ENCODE measurements at places on chromosomes 6 and 20. TPM values are rescaled to one million over a fixed set of nuclear protein-coding genes. Genes with fewer than 3 reads are reported as not detected.

GRCh38 chr20:51712501-51713212, 55.5 kb downstream of the ATP9A start:
- H3K27me3 ChIP-seq: peaks cover 3% of the 10 kb centered on the region
- H3K4me1 ChIP-seq: peaks cover 15% of the 10 kb centered on the region
- peak; percentile 16 for DNase-seq
- H3K27ac ChIP-seq: no peak overlapping the region
- no peaks in the 10 kb centered on the region for H3K36me3 ChIP-seq

Gene RPS6KA2
- 14.9 TPM for total RNA-seq

Gene RFX6
- total RNA-seq: not detected

DNA sequence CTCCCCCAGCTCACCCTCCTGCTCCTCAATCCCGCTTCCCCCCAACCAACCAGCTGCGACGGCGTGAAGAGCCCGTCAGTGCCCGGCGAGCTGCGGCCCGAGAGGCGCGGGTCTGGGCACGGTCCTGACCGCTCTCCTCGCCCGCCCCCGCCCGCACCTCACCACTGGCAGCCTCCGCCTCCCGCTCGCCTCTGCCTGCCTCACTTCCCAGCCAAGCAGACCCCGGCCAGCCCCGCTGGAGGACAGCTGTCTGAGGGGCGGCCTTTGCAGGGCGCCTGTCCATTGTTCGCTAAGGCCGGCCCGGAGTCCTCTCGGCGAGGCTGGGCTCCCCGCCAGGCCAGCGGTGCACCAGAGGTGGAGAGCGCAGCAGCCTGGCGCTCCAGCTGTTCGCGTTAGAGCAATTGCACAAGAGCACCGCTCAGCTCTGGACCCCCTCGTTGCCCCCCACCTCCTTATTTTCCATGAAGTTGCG, 1.3 kb downstream of the SOBP start:
- peaks cover 36% of the 10 kb centered on the region for H3K27me3 ChIP-seq
- no peak overlapping the region for H3K27ac ChIP-seq
- H3K4me3 ChIP-seq: peak overlapping the region; percentile 86
- H3K36me3 ChIP-seq: no peaks in the 10 kb centered on the region

DNA sequence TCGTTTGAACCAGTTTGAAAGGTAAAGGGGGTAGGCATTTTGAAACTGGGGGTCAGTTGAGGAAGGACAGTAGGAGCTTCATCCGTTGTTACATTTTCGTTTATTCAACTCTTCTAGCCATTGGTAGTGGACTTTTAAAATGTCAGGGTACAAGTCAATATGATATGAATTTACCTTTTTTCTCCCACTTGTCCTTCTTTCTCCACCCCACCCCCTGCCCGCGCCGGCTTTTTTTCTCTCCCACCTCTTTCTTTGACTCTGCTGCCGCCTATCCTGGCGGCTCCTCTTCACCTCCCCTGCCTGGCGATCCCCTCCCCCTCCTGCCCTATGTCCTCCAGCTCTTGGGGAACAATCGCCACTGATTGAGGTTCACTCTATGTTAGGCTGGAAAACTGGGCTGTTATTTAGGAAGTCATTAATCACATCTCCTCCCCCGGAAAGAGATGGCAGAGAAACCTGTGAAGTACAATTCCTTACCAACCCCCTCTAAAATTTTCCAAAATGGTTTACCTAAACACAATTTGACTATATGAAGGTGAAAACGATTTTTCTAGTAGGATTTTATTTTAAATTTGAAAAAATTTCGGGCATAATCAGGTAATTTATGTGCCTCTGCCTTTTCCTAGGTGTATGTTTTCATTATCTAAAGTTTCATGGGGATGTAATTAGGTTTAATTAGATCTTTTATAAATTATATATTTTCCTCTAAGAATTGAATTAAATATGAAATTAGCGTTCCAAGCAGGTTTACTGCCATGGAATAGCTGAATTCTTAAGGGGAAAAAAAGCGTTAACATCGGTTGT, 778 bp upstream of the LIN28B start:
- H3K4me3 ChIP-seq: no peak overlapping the region
- no peak for DNase-seq
- no peak overlapping the region for H3K27ac ChIP-seq
- H3K4me1 ChIP-seq: peaks cover 16% of the 10 kb centered on the region

GRCh38 chr20:45325371-45325770, 17.3 kb upstream of the MATN4 start:
- no peak overlapping the region for H3K4me3 ChIP-seq
- no peaks in the 10 kb centered on the region for H3K4me1 ChIP-seq
- peaks cover 4% of the 10 kb centered on the region for H3K27me3 ChIP-seq
- DNase-seq: no peak

Gene FGD2
- total RNA-seq: not detected

- peaks cover 18% of the 10 kb centered on the region for H3K27me3 ChIP-seq
- H3K36me3 ChIP-seq: no peaks in the 10 kb centered on the region
- no peaks in the 10 kb centered on the region for H3K4me1 ChIP-seq
- H3K4me3 ChIP-seq: no peak overlapping the region
Measured at GRCh38 chr20:56855708-56856107, 226.6 kb downstream of the TFAP2C start.

DNA sequence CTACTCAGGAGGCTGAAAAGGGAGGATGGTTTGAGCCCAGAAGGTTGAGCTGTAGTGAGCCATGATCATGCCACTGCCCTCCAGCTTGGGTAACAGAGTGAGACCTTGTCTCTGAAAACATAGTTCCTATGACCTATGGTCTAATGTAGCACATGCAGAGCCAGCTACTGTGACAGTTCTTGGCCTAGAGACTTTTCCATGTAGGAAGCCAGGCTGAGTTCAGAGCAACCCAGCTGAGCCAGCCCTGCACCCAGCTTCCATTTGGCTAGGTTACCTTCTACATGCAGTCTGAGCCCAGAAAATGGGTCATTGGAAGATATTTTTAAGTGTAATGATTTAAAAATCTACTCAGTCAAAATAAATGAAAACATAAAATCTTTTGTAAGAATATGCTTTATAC, 92.8 kb downstream of the FNDC1 start:
- no peaks in the 10 kb centered on the region for H3K36me3 ChIP-seq
- H3K27ac ChIP-seq: no peak overlapping the region
- H3K4me3 ChIP-seq: no peak overlapping the region
- DNase-seq: no peak
- no peaks in the 10 kb centered on the region for H3K4me1 ChIP-seq

DNA sequence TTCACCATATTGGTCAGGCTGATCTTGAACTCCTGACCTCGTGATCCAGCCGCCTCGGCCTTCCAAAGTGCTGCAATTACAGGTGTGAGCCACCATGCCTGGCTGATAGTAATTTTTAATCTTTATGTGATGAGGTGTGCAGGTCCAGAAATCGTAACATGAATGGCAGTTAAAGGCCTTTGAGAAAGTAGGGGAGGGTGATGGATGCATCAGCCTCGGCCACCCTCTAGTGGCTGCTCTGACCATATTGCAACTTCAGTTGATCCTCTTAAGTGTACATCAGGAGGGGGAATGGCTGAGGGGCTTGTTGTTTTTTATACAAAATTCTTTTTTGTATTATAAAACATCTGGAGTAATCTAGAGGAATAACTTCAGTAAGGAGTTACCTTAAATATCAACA, 193.0 kb downstream of the ZFAND3 start:
- DNase-seq: no peak
- no peaks in the 10 kb centered on the region for H3K27me3 ChIP-seq
- no peak overlapping the region for H3K4me3 ChIP-seq

Gene FAM162B
- total RNA-seq: 9.5 TPM

DNA sequence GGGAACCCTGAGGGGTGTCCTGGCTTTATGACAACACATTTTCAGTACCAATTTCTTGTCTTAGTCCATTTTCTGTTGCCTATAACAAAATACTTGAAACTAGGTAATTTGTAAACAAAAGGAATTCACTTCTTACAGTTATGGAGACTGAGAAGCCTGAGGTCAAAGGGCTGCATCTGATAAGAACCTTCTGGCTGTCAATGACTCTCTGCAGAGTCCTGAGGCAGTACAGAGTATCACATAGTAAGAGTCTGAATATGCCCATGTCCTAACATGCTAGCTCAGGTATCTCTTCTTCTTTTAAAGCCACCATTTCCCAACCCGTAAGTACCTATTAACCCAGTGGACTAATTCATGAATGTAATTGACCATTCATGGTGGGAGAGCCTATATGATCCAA, 1458.6 kb upstream of the EYS start:
- H3K4me3 ChIP-seq: no peak overlapping the region
- no peaks in the 10 kb centered on the region for H3K27me3 ChIP-seq
- H3K27ac ChIP-seq: no peak overlapping the region
- H3K4me1 ChIP-seq: no peaks in the 10 kb centered on the region
- no peak for DNase-seq
- no peaks in the 10 kb centered on the region for H3K36me3 ChIP-seq

DNA sequence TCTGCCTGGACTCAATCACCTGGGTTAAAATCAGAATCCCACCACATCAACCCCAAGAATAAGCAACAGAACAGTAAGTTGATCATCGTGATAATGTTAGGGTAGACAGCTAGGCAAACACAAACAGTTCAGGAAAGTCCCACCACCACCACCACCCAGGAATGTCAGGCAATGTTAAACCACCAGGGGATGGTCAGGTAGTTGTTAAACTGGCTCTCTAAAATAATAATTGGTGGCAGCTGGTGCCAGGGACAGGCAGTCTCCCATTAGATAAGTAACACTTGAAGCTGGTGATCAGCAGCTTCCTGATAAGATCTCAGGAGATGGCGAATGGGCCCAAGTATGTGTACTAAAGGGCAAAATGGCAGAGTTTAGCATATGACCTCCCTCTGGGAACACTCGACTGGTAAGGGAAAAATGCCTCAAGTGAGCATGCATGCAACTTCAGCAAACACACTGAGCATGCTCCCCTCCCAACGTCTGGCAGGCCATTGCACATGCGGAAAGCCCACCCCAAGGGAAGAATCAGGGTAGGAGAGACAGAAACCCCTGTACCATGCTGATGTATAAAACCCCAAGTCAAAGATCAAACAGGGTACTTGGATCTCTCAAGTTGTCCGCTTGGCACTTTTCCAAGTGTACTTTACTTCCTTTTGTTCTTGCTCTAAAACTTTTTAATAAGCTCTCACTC, 66.6 kb downstream of the IPCEF1 start:
- H3K27ac ChIP-seq: no peak overlapping the region
- DNase-seq: no peak
- no peaks in the 10 kb centered on the region for H3K27me3 ChIP-seq
- H3K4me3 ChIP-seq: no peak overlapping the region

Gene RHAG
- not detected for total RNA-seq

DNA sequence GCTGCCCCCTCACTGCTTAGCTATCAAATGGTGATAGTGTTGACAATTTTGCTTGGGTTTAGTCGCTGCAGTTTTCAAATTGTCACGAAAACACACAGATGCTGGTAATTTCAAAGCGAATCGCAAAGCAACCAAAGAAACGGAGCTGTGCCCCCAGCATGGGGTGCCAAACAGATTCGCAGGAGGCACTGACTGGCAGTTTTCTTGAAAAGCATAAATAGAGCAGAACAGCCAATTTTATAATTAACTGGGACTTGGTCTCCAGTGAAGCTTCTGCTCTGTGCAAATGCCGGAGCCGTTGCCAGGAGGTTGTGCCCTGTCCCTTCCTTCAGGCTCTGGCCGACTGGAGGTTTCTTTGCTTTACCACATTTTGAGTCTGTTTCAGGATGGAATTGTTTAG, 18.8 kb downstream of the ARHGAP40 start:
- no peak overlapping the region for H3K27ac ChIP-seq
- H3K27me3 ChIP-seq: peaks cover 18% of the 10 kb centered on the region
- H3K4me3 ChIP-seq: no peak overlapping the region
- H3K36me3 ChIP-seq: no peaks in the 10 kb centered on the region

GRCh38 chr20:2108987-2109386, 7.4 kb downstream of the STK35 start:
- peak overlapping the region; percentile 14 for H3K4me3 ChIP-seq
- peaks cover 18% of the 10 kb centered on the region for H3K36me3 ChIP-seq
- H3K4me1 ChIP-seq: peaks cover 59% of the 10 kb centered on the region
- peak; percentile 66 for DNase-seq
- no peaks in the 10 kb centered on the region for H3K27me3 ChIP-seq

- H3K36me3 ChIP-seq: peaks cover 19% of the 10 kb centered on the region
- no peaks in the 10 kb centered on the region for H3K27me3 ChIP-seq
- H3K4me1 ChIP-seq: peaks cover 20% of the 10 kb centered on the region
- DNase-seq: no peak
Measured at GRCh38 chr6:140029551-140029950, 655.1 kb upstream of the CITED2 start.

Data from HFFc6 (cell line).